Ovary (tissue), 10 donors: ENCODE measurements at places on chromosomes 6 and 20. TPM values are rescaled to one million over a fixed set of nuclear protein-coding genes. Genes with fewer than 3 reads are reported as not detected.

DNA sequence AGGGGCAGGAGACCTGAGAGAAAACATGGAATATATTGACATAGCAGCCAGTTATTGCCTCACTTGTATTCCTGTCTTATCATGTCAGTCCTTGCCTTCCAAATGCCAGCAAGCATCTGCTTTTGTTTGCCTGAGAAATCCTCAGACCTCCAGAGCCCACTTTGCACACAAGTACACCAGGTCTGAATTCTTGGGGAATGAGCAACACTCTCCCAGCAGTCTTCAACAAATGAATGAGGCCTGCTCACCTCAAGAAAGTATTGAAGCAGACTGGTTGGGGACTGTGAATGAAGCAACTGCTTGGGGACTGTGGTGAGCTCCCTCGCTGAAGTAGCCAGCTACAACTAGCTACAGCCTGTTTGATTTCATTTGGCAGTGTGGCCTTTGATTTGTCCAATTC, 172.8 kb upstream of the SPTLC3 start:
- DNase-seq: no peak

GRCh38 chr6:41200296-41200900, 551 bp downstream of the TREML2 start:
- DNase-seq: no peak

DNA sequence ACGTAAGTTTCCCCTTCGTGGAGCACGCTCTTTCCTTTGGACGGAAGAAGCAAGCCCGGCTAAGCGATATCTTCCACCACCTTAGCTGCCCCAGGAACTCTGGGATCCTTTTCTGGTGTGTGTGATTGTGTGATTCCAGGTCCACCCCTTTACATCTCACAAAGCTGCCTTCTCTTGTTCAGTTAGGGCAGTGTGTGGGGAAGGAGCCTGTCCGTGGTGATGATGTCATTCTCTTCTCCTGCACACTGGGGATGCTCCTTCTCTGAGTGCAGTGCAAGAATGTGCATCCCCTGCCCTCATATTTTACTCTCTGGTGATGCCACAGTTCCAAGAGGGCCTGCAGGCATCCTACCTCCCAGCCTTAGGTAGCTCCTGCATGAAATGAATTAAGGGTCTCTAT, 30.3 kb downstream of the BNIP5 start:
- no peak for DNase-seq

- DNase-seq: peak; percentile 77
Measured at GRCh38 chr6:28880894-28881780, 42.6 kb downstream of the TRIM27 start.

- no peak for DNase-seq
Measured at GRCh38 chr6:125791820-125792165, 1.0 kb downstream of the NCOA7 start.

DNA sequence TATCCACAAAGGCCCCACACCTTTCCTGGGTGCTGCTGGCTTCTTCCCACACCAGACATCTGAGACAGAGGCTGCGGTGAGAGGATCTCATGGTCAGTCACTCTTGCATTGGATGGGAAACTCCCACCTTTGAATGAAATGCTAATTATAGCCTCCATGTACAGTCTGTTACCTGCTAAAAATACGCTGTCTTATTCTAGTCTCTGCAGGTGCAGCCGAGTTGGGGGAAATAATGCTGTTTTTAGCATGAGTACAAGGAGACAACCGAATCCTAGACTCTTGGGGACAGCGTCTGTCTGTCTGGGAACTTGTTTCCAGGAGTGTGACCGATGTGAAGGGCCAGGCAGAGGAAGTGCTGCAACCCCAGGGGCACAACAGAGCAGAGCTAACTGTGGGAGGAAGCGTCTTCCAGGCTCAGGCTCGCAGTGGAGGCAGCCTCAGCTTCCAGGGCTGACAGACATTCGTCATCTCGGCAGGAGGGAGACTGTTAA, 286.2 kb downstream of the PREX1 start:
- DNase-seq: no peak

- DNase-seq: no peak
Measured at GRCh38 chr20:38043512-38044300, 10.2 kb downstream of the RPRD1B start.

GRCh38 chr20:54056762-54057639, 13.4 kb downstream of the BCAS1 start:
- DNase-seq: no peak

GRCh38 chr6:126963077-126963809, 155.2 kb upstream of the RSPO3 start:
- no peak for DNase-seq

DNA sequence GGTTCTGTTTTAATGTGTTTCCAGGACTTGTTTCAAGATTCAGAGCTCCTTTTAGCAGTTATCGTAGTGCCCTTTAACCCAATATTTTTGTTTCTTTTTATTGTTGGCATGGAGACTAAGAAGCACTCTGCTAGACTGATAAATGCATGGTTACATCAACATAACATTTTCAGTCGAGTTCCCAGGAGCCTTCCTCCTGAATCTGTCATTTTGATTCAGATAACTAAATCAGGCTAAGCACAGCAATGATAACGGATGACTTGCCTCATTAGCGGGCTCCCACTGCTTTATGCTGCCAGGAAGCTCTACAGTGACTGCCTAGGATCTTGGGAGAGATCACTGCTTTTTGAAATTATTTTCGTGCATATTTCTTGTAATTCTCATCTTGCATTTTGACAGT, 772.8 kb upstream of the GJE1 start:
- DNase-seq: no peak

DNA sequence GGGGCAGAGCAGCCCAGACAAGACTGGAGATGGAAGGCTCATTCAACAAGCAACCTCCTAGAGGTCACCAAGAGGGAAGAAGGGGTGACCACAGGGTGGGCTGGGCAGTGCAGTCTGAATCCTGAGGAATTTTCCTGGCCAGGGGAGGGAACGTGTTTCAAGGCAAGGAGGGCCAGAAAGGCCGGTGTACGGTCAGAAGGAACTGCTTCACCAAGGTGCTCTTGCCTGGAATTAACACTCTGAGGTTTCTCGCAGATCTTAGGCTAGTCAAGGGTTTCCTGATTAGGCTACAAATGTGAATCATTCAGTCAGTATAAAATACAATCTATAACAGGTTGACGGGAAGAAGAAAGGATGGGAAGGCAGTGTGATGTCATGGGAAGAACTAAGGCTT, 199.3 kb downstream of the LRFN2 start:
- no peak for DNase-seq

GRCh38 chr6:37739618-37740017, 41.9 kb upstream of the MDGA1 start:
- no peak for DNase-seq

- peak; percentile 46 for DNase-seq
Measured at GRCh38 chr6:36599791-36600209, 5.6 kb downstream of the SRSF3 start.

DNA sequence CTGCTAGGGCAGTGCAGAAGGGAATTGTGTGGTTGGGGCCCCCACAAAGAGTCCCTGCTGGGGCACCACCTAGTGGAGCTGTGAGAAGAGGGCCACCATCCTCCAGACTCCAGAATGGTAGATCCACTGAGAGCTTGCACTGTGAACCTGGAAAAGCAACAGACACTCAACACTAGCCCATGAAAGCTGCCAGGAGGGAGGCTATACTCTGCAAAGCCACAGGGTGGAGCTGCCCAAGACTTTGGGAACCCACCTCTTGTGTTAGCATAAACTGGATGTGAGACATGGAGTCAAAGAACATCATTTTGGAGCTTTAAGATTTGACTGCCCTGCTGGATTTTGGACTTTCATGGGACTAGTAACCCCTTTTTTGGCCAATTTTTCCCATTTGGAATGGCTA, 328.4 kb upstream of the KHDRBS2 start:
- no peak for DNase-seq

DNA sequence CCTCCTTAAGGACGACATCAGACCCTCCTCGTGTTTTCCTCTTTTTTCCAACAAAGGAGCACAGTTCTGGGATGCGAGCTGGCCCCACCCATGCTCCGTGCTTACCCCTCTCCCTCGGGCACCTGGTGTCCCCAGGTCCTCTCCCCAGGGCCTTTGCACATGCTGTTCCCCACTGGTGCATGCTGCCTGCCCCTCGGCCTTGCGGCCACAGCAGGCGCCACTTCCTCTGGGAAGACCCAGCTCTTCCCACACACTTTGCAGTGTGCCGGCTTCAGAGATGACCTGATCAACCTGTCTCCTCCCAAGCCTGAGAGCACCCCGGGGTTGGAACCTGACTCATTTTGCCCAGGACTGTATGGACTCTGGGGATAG, 39.8 kb downstream of the GNAS-AS1 start:
- DNase-seq: no peak

- DNase-seq: no peak
Measured at GRCh38 chr20:63405102-63405730, 44.1 kb upstream of the CHRNA4 start.

GRCh38 chr6:21846541-21847451, 253.2 kb downstream of the SOX4 start:
- no peak for DNase-seq

- peak; percentile 39 for DNase-seq
Measured at GRCh38 chr6:24283043-24283985, 74.5 kb downstream of the DCDC2 start.

GRCh38 chr6:57064809-57065208, 18.3 kb downstream of the KIAA1586 start:
- DNase-seq: no peak

DNA sequence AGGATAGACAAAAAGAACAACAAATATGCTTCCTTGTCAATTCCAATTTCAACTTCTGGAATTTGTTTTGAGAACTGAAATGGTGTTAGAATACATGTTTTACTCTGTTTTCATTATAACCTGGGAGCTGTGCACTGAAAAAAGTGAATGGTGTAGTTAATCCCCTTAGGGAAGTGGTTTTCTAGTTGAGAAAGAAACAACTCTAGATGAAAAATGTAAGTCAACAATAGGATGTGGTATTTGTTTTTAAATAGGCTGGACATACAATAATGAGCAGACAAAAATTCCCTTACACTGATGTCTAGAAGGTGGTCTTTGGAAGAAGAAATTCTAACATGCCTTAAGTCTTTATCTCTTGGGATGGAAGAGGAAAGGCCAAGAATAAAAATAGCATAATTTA, 59.9 kb upstream of the TINAG start:
- no peak for DNase-seq

DNA sequence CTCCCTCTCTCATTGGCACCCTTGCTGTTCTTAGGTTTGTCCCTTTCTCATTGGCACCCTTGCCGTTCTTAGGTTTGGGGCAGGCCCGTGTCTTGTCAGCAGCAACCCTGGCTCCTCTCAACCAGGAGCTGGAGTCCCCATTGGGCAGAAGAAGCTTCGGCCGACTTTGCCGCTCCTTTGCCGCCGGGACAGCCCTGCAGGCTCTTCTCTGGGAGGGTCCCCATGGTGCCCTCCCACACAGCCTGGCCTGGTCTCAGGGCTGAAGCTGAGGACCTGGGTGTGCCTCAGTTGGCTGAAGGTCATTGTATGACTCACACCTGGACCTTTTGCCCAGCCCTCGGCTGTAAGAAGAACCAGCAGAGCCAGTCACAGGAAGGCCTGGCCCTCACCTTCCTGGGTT, 59.6 kb downstream of the PPP1R14C start:
- no peak for DNase-seq

DNA sequence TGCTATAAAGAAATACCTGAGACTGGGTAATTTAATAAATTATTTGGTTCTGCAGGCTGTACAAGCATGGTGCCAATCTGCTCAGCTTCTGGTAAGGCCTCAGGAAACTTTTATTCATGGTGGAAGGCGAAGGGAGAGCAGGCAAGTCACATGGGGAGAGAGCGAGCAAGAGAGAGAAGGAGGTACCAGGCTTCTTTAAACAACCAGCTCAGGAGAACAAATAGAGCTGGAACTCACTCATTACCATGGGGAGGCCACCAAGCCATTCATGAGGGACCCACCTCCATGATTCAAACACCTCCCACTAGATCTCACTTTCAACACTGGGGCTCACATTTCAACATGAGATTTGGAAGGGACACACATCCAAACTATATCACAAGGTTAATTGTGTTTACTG, 44.9 kb upstream of the CRISP1 start:
- DNase-seq: no peak

- no peak for DNase-seq
Measured at GRCh38 chr20:40638414-40638813, 50.6 kb downstream of the MAFB start.

DNA sequence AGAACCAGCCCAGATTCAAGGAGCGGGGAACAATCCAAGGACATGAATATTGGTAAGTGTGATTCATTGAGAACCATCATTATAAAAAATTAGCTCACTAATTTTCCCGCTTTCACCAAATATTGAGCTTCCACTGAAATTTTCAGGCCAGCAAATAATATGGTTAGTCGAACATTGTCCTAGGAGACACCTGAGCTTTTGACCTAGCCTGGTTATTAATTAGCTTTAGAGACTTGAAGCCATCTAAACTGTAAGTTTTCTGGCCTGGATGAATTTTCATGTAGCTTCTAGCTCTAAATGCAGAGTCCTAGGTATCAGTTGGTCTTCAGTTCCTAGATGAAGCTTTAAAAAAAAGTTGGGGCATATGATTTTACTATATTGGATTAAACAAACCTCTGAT, 17.1 kb upstream of the RALGAPA2 start:
- no peak for DNase-seq

- no peak for DNase-seq
Measured at GRCh38 chr6:15434263-15434662, 188.4 kb downstream of the JARID2 start.

DNA sequence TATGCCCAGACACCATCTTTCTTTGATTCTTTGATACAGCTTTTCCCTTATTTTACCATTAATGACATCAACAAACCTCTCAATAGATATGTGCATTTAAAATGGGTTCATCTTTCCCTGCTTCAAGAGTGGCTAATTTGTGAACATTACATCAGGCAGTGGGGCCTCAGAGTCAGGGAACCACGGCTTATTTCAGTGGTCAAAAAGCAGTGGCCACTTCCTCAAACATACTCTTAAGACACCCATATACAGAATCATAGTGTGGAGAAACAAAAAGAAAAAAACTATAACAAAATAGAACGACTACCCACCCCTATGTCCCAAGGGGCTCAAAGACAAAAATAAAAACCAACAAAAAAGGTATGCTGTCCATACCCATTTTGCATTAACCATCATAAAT, 12.9 kb downstream of the SALL4 start:
- DNase-seq: no peak

- DNase-seq: no peak
Measured at GRCh38 chr6:74534465-74535211, 671.2 kb downstream of the COL12A1 start.

- no peak for DNase-seq
Measured at GRCh38 chr6:33075568-33076405, at the start of gene HLA-DPB1. Gene HLA-DPB1 (plus strand): TSS chr6:33075990. CDS start chr6:33076042, 52 bp downstream.

SRMS gene
- not detected for polyA plus RNA-seq

LHFPL5 gene
- not detected for polyA plus RNA-seq

SLC17A9 gene
- polyA plus RNA-seq: 0.68 TPM

KHDC1L gene
- polyA plus RNA-seq: not detected

MLIP gene
- 0.70 TPM for polyA plus RNA-seq

RAB32 gene
- polyA plus RNA-seq: 27.7 TPM

ENPP3 gene
- polyA plus RNA-seq: 0.41 TPM

RNF144B gene
- polyA plus RNA-seq: 3.0 TPM

FILIP1 gene
- polyA plus RNA-seq: 6.9 TPM

SLC22A2 gene
- polyA plus RNA-seq: 0.16 TPM

SLC24A3 gene
- polyA plus RNA-seq: 20.2 TPM

HCK gene
- polyA plus RNA-seq: 3.4 TPM

COL9A3 gene
- 0.65 TPM for polyA plus RNA-seq

PRL gene
- 0.58 TPM for polyA plus RNA-seq

IL17F gene
- not detected for polyA plus RNA-seq
